ENCODE measurements at places on chromosomes 7 and 10. TPM values are rescaled to one million over a fixed set of nuclear protein-coding genes. Genes with fewer than 3 reads are reported as not detected.
A peak's percentile ranks its signal among the peaks of the same experiment; 100 is the strongest.

DNA sequence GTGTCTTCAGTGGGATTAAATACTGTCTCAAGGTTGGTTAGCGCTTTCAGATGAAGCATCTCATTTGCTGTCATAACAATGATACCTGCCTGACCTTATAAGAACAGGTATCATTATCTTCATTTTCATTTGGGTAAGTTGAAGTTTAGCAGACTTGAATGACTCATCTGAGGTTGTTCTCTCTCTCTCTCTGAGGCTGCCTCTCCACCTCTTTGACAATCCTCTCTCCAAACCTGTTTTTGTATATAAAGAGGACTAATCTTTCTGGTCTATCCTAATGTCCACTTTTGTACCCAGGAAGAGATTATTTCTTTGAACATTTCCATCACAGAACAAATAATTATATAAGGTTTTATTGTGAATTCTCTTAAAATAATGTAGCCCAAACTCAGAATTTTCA is 291.4 kb downstream of the KLF6 start:
- no peak for DNase-seq

DNA sequence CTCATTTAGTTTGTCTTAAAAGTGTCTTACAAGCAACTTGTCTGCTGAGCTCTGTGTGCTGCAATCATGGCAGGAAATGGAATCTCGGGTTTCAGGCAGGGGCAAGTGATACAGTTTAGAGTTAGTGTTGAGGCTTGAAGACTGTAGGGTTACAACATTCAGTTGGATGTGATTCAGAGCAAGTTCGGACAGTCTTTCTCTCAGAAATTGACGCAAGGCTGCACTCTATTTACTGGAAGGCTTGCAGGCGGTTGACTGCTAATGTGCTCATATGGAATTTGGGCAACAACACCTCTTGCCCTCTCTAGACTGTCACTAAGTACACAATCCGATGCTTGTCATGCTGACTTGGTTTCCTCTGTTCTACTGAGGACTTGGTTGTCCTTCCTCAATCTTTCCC is 161.7 kb upstream of the BMPER start:
- no peak for DNase-seq

DNA sequence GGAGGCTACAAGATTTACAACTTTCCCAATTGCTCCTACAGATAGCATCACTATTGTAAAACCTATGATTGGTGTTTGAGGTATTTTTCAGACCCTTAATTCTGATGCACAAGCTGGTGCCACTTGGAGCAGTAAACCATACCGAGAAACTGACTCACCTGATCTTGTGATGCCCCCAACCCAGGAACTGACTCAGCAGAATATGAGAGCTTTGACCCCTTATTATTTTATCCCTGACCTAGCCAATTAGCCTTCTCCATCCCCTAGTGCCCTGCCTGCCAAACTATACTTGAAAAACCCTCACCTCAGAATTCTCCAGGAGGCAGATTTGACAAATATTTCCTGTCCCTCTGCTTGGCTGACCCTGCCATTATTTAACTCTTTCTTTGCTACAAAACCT is 585.9 kb upstream of the GHITM start:
- no peak for DNase-seq

DNA sequence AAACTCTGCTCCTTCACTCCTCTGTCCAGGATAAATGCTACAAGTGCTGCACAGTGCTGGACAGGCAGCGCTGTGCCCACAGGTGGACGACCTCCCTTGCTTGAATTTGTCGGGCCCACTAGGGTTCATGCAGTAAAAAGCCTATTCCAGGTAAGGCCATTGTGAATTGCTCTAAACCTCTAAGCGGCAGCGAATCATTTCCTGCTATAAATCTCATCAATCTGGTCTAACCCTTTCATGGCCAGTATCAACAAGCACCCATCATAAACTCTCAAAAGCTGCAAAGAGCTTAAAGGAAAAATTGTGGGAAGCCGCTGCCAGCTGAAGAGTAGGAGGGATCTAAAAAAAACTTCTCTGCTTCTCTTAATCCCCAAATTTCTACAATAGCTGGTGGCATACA is 134.2 kb downstream of the SLC25A13 start:
- DNase-seq = no peak

DNA sequence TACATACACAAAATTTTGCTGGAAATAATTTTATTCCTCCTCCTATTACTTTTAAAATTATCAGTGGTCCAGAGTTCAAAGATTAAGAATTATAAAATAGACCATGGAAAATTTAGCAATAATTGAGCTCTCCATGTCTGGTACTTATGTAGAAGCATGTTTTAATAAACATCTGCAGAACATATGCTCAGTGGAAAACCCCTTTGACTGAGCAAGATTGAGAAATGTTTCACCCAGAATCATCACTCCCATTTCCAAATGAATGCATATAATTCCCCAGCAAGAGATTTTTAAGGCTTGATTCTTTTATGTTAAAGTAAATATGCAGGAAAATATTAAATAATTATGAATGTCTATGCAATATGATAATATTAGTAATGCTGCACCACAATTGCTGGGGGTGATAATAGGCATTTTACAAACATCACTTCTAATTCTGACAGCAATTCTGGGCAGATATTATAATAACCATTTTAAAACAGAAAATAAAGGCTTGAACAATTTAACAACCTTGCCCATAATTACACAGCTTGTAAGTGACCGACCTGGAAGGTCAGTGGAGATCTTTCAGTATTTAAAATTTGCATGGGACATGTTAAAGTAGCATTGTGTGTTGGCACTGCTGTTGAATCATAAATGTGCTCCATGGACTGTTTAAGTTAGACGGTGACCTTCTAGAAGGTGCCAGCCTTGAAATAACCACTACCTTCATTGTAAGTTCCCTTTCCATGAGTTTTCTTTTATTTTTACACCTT is 45.6 kb upstream of the TES start:
- DNase-seq = no peak

- DNase-seq = no peak
Measured at GRCh38 chr7:114784177-114784576, 137.7 kb upstream of the MDFIC start.

DNA sequence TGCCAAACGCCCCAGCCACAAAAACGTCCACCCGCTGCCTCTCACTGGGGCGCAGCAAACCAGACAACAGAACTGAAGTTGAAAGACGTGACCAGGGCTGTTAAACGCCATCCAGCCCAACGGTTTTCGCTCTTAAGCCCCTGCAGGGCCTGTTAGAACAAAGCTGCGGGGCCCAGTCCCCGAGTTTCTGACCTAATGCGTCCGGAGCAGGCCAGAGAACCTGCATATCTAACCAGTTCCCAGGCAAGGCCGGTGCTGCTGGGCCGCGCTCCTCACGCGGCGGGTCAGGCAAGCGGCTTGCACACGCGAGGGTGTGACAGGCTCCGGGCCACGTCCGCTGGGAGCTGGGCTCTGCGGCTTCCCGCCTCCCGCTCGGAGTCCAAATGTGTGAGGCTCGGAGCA is 87.0 kb downstream of the PTPRN2 start:
- no peak for DNase-seq

DNA sequence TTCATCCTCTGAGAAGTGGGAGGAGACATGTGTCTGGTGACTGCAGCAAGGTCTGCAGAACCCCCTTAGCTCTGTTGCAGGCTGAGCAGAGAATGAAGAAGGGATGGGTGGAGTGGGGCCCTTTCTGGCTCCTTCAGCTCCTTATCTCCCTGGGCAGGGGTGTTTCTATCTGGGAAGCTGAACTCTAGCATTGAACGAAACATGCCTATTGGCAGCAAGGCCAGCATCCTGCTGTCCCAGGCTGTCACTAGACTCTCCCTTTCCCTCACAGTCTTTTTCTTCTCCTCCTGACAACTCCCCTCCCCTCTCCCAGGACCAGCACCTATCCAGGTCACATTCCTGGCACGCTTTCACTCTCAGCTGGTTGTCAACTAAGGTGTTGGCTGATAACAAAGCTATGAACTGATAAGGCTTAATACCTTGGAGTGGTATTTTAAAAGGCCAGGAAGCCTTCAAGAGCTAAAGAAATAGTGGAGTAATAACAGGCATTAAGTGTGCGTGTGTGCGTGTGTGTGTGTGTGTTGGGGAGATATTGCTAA is 128.8 kb upstream of the FZD8 start:
- DNase-seq = no peak

- no peak for DNase-seq
Measured at GRCh38 chr7:71220210-71220695, 88.3 kb downstream of the GALNT17 start.

DNA sequence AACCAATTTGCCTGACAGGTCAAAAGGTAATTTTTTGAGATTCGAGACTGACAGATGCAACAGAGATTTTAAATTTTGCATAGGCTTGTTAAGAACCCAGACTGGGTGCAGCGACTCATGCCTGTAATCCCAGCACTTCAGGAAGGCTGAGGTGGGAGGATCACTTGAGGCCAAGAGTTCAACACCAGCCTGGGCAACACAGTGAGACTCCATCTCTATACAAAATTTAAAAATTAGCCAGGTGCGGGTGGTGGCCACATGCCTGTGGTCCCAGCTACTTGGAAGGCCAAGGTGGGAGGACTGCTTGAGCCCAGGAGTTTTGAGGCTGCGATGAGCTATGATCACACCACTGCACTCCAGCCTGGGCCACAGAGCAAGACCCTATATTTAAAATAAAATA is 34.6 kb downstream of the AMZ1 start:
- no peak for DNase-seq

- DNase-seq = no peak
Measured at GRCh38 chr10:61845950-61846268, 55.6 kb upstream of the ARID5B start.

DNA sequence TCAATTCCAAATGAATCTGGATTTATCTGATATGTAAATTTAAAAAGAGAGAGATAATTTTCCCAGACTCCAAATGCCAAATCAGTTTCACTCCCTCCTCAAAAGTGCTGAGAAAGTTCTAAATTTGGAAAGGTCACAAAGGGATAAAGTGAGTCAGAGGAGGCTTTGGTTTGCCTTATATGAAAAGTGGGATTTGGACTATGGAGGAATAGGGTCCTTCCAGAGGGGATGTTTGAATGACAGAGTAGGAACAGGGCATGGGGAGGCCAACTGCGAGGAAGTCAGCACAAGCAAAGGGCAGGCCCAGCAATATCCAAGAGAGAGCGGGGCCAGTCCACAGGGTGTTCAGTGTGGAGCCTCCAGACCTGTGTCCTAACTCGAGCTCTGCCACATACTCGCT is 9.8 kb upstream of the FAS start:
- no peak for DNase-seq

- DNase-seq = no peak
Measured at GRCh38 chr10:30510932-30511700, 77.1 kb downstream of the MAP3K8 start.

- no peak for DNase-seq
Measured at GRCh38 chr10:9868499-9868898, 1149.2 kb upstream of the CELF2 start.

DNA sequence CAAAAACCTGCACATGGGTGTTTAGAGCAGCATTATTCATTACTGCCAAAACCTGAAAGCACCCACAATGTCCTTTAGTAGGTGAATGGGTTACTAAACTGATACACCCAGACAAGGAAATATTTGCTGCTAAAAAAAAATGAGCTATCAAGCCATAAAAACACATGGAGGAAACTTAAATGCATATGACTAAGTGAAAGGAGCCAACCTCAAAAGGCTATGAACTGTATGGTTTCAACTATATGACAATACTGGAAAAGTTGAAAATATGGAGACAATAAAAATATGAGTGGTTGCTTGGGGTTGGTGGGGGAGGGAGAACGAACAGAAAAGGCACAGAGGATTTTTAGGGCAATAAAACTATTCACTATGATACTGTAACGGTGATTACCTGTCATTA is 291.0 kb downstream of the TNS3 start:
- DNase-seq = no peak

- no peak for DNase-seq
Measured at GRCh38 chr10:104435822-104436221, 82.2 kb downstream of the CFAP58 start.

- no peak for DNase-seq
Measured at GRCh38 chr10:48279081-48279751, 4.7 kb upstream of the FRMPD2 start.

DNA sequence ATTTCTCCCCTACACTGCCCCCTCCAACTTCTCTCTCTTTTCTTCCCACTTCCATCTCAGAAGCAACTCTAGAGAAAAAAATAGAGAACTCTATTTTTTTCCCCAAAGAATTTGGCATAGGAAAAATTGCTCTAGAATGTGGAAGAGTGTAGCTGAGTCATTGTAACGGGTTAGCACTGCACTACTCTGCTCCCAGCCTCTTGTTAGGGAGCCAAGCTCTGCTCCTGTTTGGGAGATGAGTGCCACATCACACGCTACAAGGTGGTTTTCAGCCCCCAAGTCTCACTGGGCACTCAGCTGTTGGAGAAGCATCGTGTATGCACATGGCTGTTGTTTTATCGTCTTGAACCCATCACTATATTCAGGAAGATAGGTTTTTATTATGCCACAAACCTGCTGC is 136.4 kb downstream of the BMPER start:
- no peak for DNase-seq

DNA sequence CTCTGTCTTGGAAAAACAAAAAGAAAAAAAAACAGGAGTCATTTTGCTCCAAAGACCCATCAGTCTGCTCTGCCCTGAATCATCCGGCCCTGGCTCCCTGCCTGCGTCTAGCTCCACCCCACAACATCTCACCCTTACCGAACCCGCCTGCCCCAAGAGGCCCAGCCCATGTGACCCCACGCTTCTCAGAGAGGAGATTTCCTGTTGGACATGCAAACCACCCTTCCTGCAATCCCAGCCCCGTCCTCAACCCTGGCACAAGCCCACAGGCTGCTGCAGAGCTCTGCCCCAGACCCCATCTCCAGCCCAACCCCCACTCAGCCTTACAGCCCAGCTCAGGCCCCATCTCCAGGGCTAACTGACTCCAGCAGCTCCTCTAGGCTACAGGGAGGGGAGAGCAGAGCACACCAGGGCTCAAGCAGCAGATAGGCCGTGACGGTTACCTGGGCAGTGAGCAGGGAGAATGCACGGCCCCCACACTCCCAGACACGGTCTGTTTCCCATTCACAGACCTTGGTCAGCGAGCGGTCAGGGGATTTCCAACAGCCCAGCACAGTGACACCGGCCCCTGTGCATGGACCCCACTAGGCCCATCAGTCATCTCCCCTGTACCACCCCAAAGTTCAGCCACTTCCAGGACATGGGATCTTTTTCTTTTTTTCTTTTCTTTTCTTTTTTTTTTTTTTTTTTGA is 69.9 kb upstream of the GTF2I start:
- peak; percentile 74 for DNase-seq

GRCh38 chr7:90758933-90759562 is 162.9 kb downstream of the CDK14 start:
- no peak for DNase-seq

The PARD3 gene
- polyA plus RNA-seq = 75.5 TPM

The LRRD1 gene
- polyA plus RNA-seq = 0.23 TPM

The TMEM196 gene
- polyA plus RNA-seq = 0.17 TPM

The MMP21 gene
- 0.49 TPM for polyA plus RNA-seq

The STAMBPL1 gene
- 2.1 TPM for polyA plus RNA-seq

The PDZD8 gene
- 32.0 TPM for polyA plus RNA-seq

The CLRN3 gene
- 14.4 TPM for polyA plus RNA-seq

The SPDYE5 gene
- 4.8 TPM for polyA plus RNA-seq

The SSC4D gene
- 3.7 TPM for polyA plus RNA-seq

The LIPF gene
- not detected for polyA plus RNA-seq

The GNAT3 gene
- not detected for polyA plus RNA-seq

The WNT16 gene
- not detected for polyA plus RNA-seq

Measured in left renal pelvis (tissue), 4 donors.